ENCODE measurements at places on chromosomes 4 and X.

- DNase-seq, result no peak
These were observed 2.8 kb upstream of the SAP30 start for GRCh38 chr4:173367946-173368345.

GRCh38 chrX:22037911-22038537 lies 5.9 kb downstream of the PHEX start:
- no peak for DNase-seq

- DNase-seq, result no peak
These were observed 8.9 kb upstream of the NAA11 start for GRCh38 chr4:79334783-79335182.

GRCh38 chr4:52051615-52052474 lies 741 bp downstream of the SPATA18 start:
- DNase-seq, result peak; percentile 77

DNA sequence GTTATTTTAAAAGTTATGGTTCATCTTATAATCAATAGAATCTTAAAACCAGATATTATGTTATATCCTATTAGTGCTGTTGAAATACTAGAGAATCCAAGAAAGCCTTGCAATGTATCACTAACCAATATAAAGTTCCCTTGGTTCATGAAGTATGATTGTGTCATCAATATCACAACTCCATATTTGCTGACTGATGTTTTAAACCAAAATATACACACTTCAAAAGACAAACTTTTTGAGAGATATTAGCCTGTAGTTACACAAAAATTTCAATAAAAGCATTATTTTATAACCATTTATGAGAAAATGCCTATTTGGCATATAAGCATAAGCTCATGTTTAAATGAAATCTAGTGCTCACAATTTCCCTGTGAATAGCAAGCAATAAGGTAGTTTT lies 198.6 kb downstream of the CENPC start:
- DNase-seq, result no peak

DNA sequence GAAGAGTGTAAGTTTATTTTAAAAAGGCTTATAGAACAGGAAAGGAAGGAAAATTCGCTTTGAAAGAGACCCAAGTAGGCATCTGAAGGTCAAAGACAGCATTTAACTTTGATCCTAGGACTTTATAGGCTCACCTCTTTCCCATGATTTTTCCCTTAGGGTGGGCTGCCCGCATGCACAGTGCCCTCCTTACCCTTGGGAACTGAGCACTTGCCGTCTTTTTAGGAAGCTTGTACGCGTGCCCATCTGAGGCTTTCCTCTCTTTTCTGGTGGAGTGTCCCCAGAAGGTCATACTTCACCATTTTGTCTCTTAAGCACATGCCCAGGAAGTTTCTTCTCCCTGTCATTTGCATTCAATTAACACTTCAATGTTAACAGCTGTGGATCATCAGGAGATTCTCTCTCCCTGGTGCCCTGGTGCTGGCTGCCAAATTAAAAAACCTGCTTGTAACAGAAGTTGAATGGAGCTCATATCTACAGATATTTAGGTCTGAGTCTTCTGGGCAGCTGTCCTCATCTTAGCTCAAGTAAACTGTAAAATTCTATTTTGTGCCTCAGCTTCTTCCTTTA lies 38.4 kb upstream of the IL9R start:
- no peak for DNase-seq

DNA sequence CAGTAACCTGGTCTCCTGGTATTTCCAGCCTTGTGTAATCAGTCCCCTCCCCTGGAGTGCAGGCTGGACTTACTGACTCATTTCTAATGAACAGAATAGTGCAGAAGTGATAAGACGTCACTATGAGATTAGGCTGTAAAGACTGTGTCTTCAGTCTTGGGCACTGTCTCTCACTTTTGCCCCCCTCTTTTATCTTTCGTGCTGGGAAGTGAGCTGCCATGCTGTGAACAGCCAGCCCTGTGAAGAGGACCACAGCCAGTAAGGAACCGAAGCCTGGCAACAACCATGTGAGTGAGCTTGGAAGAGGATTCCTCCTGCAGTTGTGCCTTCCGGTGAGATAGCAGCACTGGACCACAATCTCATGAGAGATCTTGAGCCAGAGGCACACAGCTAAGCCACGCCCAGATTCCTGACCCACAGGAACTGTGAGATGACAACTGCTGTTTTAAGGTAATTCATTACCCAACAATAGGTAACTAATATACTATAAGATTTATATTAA lies 67.5 kb upstream of the GPR34 start:
- DNase-seq, result no peak

- DNase-seq, result peak; percentile 25
These were observed 337 bp downstream of the STIM2 start for GRCh38 chr4:26860922-26861433.

- no peak for DNase-seq
These were observed 240.0 kb upstream of the RPS6KA3 start for GRCh38 chrX:20506739-20507138.

Measured in inflammatory macrophage (primary cell).